ENCODE measurements at places on chromosomes 12 and 14. TPM values are rescaled to one million over a fixed set of nuclear protein-coding genes. Genes with fewer than 3 reads are reported as not detected.
A peak's percentile ranks its signal among the peaks of the same experiment; 100 is the strongest.

GRCh38 chr12:113762155-113762881, 203.8 kb downstream of the RBM19 start:
- no peak for DNase-seq

DNA sequence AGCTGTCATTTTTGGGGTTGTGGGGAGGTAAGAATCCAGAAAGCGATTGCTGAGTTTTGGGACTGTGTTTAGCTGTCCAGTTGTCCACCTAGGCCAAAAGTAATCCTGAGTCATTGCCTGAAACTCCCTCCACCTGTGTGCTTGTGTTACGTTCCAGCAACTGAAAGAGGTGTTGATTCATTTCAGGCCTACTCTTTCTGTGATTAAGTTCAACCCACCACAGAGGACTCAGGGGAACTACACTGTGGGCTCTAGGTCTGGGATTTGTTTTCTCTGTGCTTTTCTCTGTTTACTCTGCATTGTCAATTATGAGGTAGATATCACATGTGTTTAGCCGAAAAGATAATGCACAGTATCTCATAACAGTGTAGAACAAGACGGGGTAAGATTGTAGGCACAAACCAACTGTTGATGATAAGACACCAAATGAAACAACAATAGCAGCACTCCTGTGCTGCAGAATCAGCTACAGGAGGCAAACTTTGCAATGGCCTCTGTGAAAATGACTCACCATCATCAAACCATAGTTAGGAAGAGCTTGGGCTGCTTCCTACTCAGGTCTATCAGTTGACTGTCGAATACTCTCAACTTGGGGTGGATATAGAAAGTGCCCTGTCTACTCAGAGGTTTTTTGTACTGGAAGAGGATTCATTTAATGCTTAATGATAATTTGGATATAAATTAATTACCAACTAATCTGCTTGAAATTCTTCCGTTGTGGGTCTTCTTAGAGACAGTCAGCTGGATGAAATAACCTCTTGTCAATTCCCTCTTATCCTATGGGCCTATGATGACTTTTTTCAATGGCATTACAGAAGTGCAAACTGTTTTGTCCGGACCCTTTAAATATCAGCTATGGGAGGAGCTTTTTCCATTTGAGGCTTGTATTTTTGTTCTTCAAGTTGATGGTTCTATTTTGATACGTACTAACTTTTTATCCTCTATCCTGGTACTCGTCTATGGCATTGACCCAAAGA, 385.9 kb downstream of the BMP4 start:
- DNase-seq = no peak

DNA sequence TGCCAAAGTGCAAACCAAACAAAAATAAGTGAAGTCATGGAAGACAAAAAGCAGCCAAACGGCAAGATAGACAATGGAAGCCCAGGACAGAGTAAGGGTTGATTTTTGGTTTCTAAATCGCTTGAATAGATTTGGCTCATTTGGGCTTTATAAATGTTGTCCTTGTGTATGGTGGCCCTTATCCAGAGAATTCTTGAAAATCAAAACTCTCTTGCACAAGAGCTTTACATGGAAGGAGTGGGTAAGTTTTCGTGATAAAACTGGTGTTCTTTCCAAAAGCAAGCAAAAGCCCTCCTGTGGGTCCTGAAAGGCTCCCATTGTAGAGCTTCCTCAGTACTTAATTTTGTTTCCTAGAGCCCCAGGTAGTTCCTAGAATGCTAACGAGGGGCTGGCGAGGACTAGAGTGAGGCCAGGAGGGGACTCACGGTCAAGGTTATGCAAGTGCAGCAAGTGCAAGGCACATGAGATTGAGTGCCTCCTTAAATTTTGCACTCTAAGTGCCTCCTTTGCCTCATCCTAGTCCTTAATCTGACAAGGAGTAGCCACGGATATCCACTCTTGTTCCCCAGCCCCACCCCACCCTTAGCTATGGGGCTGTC, 4.1 kb downstream of the SIX6 start:
- DNase-seq = no peak

GRCh38 chr12:1496162-1496900, 98.0 kb downstream of the FBXL14 start:
- DNase-seq = peak; percentile 94

GRCh38 chr12:2268471-2269286, 215.9 kb downstream of the CACNA1C start:
- peak; percentile 89 for DNase-seq

The SH2B3 gene
- 15.8 TPM for total RNA-seq

DNA sequence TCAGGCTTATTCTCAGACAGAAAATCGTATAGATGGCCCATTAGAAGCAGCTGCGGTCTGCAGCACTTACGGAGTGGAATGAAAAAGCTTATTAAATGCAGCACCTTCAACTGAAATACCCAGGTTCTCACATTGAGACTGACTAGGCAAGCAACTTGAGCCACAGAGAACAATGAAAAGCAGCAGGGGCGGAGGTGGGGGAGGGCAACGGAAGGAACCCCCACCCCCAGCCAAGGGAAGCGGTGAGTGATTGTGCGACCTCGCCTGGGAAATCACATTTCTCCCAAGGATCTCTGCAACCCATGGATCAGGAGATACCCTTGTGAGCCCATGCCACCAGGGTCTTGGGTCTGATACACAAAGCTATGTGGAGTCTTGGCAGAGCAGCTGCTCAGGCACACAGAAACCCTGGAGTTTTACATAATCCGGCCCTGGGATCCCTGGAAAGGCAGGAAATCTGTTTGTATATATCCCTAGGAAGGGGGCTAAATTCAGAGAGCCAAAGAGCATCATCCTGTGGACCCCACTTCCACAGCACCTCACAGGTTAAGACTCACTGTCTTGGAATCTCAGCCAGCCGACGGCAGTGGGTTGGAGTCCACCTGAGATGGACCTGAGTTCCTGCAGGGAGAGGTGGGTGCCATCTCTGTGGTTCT, 38.1 kb downstream of the PZP start:
- no peak for DNase-seq

DNA sequence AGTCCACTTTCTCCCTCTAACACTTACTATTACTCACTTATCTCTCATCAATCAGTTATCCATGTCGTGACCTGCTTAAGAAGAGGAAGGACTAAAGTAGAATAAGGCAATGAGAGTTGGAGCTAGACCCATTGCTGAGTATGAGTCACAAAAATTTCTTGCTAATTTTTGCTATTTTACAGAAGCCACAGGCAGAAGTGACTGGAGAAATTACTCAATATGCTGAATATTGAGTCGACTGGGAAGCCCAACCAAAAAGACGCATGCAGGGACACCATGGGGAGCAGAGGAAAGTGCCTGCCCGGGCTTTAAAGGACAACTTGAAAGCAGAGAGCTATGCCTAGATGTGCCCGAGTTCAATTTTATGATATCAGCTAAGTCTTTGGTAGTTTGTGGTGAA, 115.4 kb upstream of the FOXG1 start:
- no peak for DNase-seq

GRCh38 chr14:93648440-93649168, 139.7 kb downstream of the PRIMA1 start:
- DNase-seq = no peak

DNA sequence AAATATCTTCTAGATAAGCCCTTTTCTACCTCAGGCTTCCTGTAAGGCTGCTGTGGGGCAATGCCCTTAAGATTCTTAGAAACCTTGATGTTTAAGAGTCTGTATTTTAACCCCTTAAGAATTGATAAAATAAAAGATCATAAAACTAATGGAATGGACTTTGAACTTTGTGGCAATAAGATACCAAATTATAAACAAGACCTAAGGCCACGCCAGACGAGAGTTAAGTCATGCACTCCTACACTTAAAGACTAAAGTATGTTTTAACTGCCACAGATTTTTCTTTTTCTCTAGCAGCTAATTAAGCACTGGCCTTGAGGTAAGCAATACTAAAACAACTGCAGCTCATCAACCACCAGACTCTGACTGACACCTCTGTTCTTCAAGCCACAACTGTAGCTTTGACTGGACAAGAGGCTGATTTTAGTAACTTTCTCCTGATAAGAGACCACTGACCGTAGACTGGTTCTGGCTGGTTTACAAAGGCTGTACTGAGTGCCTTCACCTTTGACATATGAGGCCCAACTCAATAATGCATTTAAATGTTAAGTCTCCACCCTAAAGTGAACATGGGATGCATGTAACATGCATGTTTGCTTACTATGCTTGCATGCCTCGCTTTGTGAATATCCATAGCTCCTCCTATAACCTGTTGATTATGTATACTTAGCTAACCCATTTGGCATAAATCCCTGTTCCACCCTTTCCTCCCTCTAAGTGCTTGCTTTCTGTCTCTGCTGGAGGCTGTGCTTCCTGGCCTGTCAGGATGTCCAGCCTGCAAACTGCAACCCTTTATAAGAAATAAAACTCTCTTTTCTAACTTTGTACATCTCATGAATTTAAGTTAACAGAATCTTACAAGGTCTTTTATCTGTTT, 71.9 kb downstream of the KLHL28 start:
- no peak for DNase-seq

The EIF2S3B gene
- 4.8 TPM for total RNA-seq

GRCh38 chr14:39722547-39723273, 290.5 kb upstream of the FBXO33 start:
- no peak for DNase-seq

GRCh38 chr12:120725151-120725658, 421 bp upstream of the ACADS start:
- DNase-seq = no peak

The BAZ1A gene
- total RNA-seq = 20.4 TPM

The LBHD2 gene
- not detected for total RNA-seq

The DERA gene
- 45.5 TPM for total RNA-seq

DNA sequence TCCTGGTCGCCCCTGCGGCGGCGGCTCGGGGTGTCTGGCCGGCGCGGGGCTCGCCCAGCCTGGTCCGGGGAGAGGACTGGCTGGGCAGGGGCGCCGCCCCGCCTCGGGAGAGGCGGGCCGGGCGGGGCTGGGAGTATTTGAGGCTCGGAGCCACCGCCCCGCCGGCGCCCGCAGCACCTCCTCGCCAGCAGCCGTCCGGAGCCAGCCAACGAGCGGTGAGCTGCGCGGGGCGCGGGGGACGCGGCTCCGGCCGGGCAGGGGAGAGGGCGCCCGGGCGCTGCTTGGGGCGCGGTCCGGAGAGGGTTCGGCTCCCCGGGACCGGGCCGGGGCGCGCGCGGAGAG, at the start of gene LGALS3:
Gene LGALS3 (plus strand): TSS at position 167 of the 342 bp plus-strand sequence. CDS start 8,122 bp downstream, outside the sequence.
- DNase-seq = peak; percentile 72

Measured in MG63 (cell line).